ENCODE measurements at places on chromosomes 4 and X. TPM values are rescaled to one million over a fixed set of nuclear protein-coding genes. Genes with fewer than 3 reads are reported as not detected.

DNA sequence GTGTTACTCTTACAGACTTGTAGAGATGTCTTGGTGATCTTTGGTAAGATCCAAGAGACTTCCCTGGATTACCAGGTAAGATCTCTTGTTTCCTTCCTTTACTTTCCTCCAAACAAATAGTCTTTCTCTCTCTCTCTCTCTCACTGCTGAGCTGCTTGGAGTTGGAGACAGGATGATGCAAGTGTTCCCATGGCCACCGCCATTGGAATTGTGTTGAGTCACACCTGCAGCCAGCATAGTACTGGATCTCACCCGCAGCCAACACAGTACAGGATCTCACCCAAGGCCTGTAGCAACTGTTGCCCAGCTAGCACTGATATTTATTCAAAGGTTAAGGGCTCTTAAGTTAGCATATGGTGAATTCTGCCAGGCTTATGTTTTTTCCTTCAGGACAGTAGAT is 1080.9 kb downstream of the FAT4 start:
- no peak for DNase-seq

GRCh38 chr4:11605597-11605996 is 176.9 kb upstream of the HS3ST1 start:
- no peak for DNase-seq

- no peak for DNase-seq
Measured at GRCh38 chrX:106940068-106940467, 19.9 kb downstream of the CLDN2 start.

Gene SLC9B1
- 7.2 TPM for total RNA-seq

Data from skin of body (tissue), 3 donors.